ENCODE measurements at places on chromosomes 1 and 21.

DNA sequence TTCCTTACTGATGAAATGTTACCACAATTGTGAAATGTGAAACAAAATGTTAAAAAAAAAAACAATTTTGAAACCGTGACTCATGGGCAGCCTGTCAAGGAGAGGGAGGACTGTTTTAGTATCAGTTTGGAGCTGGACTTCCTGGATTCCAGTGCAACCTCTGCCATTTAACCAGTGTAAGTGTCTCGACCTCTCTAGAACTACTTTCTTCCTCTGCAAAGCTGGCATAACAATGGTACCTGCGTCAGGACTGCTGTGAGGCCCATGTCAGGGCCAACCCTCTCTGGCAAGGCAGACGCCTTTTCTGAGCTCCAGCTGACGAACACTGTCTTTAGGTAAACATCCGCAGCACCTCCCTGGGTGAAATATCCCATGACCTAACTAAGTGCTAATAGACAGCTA is 20.9 kb downstream of the URB1 start:
- DNase-seq, result no peak

- no peak for DNase-seq
Measured at GRCh38 chr1:116152950-116153691, 41.9 kb downstream of the MAB21L3 start.

DNA sequence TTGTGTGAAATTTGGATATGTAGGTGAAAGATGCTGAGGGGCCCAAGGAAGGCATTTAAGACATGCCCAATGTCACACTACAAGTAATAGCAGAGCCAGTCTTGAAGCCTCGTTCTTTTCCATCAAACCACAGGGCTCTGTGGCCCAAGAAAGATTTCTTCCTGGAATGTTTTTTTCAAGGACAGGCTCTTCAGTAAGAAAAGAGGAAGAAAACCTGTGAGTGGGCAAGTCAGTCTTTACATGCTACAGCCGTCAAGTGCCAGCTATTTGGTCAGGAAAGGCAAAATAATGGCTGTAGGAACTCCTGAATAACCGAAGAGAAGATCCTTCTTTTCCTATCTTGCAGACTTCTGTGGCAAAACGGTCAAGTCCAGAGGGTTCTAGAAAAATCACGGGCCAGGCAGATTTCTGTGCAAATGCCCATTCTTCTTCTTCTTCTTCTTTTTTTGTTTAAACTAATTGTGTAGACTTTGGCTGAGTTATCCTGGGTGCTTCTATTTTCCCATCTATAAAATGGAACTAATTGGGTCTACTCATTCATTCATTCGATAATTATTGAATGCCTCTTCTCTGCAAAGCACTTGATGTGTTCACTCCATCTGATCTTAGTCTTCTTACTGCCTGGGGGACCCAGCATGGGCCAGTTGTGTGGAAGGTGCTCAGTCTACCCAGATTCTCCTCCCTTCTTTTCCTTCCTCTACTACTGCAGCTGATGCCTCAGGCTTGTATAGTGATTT is 1.9 kb upstream of the ID3 start:
- DNase-seq, result no peak

GRCh38 chr1:183918589-183918988 is 113.7 kb downstream of the RGL1 start:
- no peak for DNase-seq

DNA sequence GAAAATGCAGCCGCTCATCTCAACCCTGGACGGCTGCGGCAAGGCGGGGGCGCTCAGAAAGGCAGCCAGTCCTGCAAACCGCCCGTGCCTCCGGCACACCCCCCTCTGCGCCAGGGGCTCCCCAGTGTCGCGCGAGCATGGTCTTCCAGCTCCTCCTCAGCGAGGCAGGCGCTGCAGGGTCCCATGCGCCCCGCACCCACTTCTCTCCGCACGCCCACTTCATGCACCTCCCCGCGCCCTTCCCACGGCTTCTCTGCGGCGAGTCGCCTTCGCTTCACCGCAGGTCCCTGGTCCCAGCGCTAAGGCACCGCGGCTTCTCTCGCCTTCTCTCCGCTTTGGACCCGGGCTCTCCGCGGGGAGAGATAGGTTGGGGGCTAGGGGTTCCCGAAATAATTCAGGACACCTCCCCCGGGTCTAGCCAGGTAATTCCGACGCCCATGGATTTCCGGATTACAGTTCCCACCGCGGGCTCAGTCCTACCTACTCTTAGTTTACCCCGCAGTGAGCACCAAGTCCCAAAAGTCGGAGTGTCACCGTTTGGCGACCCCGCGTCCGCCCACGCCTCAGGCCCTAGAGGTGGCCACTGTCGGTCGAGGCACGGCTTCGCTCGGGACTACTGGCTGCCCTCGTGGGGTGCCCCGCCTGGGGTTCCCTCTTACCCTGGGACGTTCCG is 67.5 kb downstream of the SYT2 start:
- no peak for DNase-seq

Data from spinal cord (tissue), 10 donors.